ENCODE measurements at places on chromosomes 1 and 21.

- no peak for DNase-seq
Measured at GRCh38 chr1:246114369-246114768, 392.7 kb downstream of the SMYD3 start.

DNA sequence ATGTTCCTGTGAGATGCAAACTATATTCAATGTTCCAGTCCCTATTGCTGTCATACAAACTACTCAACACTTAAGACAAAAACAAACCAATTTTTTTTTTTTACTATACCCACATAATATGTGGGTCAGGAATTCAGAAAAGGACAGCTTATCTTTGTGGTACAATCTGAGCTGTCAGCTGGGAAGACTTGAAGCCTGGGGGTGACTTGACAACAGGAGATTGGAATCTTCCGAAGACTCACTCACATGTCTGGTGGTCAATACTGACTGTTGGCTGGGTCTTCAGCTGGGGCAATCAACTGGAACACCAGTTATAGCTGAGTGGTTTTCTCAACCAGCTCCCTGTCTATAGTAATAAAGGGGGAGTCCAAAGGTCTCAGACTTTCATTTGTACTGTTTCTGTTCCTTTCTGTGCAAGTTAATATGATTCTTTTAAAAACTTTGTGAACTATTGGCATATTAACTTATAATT is 81.7 kb upstream of the ATP1B1 start:
- DNase-seq, result no peak

DNA sequence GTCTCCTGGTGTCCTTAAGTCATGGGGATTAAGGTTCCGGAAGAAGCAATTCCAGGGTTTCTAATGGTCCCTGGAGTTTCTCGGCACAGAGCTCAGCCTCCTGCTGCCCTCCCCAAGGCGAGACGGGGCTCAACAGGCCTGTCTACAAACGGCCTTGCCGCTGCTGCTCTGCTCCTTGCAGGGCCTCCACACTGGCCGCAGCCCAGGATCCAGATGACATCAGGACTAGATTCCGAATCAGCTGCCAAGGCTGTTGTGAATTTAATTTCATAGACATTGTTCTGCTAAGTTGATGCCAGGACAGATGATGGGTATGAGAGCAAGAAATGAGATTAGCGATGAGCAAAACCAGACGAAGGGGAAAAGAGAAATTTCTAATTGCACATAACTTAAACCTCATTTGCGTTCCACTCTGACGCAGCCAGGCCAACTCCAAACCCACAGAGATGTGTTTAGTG is 103.6 kb upstream of the BACE2 start:
- DNase-seq, result no peak

- DNase-seq, result no peak
Measured at GRCh38 chr1:217493290-217493689, 137.6 kb downstream of the GPATCH2 start.

GRCh38 chr1:54849219-54850068 is 37.6 kb downstream of the DHCR24 start:
- DNase-seq, result no peak

DNA sequence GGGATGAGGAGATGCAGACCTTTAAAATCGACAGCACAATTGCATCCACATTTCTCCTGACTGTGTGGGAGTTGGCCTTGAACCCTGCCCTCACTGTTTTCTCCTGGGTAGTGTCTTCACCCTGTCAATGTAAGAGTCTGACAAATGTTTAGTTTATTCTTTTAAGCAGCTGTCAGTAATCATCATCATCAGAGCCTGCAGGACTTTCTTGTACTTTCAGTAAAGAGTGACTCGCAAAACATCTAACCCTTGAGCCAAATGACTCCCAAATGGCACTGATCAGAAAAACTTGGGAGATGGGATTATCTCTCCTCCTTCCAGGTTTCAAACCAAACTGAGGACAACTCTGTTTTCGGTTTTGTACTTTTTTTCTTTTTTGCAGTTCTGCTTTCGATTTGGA is 460.2 kb downstream of the KIF26B start:
- DNase-seq, result no peak

- peak; percentile 61 for DNase-seq
Measured at GRCh38 chr1:35808450-35809113, 766 bp downstream of the AGO4 start.

- DNase-seq, result no peak
Measured at GRCh38 chr1:198499588-198499987, 40.9 kb downstream of the ATP6V1G3 start.

DNA sequence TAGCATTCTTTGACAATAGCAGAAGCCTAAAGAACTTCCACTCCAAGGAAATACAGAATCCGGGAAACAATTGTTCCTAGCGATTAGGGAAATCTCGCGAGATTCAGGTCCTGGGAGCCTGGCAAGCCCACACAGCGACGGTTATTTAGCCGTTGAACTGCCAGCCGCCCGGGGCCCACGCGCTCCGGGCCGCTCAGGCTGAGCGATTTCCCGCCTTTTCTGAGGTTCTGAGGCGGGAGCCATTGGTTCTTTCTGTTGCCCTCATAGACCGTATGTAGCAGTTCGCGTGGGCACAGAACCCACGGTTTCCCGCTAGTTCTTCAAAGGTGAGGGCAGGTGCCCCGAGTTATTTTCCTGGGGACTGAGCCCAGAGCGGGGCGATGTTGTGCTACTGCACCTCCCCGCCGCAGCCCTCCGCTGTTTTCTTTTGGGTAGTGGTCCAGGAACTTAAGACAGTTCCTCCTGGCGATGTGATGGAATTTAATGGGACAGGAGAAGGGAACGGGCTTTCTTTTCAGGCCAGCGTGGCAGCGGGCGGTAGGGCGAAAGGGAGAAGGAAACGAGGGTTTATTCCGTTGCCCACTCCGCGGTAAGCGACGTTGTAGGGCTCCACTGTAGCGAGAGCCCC is at the start of gene SYCP1:
Gene SYCP1 (plus strand): TSS at position 171 of the 628 bp plus-strand sequence. CDS start 602 bp downstream, outside the sequence.
- no peak for DNase-seq

- no peak for DNase-seq
Measured at GRCh38 chr1:232718928-232719927, 86.0 kb upstream of the MAP10 start.

GRCh38 chr1:115753830-115754229 is 14.7 kb downstream of the CASQ2 start:
- DNase-seq, result no peak

DNA sequence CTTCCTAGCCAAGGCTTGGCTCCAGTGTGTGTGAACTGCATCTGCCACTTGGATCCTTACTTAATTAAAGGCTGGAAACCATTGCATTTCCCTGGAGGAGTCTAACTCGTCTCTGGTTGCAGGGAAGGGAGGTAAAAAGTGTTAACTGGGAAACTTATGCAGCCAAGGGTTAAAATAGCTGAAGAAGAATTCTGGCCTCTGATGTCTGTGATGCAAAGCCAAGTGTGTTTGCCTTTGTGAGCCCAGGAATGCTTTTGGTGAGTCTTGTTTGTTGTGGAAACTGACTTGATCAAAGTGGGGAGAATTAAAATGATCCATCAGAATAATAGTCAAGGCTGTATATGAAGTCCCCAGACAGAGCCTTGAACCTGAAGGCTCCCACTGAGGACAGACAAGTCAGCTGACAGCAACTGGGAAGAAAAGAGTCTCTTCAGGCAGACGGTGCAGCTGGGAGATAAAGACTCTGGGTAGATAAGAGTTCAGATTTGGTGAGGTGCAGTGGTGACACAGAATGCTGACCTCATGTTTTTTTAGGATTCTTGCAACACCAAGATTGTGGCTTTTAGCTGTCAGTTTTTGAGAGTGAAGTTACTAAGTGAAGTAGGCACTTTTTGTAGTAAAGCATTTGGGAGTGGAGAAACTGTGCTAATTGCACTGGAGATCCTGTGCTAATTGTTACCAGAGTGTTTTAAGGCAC is 59.5 kb upstream of the WLS start:
- DNase-seq, result no peak

GRCh38 chr21:17725339-17725738 is 93.8 kb downstream of the C21orf91 start:
- DNase-seq, result no peak

GRCh38 chr1:150383631-150384324 is 19.8 kb downstream of the RPRD2 start:
- no peak for DNase-seq

DNA sequence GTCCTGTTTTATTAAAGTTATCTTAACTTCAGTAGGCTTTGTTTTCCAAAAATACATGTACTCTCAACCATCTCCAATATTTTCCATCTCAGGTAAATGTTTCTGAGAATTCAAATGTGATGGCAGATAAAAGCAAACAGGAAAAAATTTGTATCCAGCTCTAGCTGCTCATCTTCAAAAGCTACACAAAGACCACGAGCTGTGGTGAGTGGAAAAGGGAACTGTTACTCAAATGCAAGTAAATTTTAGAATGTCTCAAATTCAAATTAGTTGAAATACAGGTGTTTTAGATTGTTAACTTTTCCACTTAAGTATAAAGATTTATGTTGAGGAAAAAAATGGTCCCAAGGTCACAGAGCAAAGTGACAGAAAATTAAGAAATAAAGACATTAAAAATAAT is 216.0 kb downstream of the SLC45A1 start:
- no peak for DNase-seq

- DNase-seq, result peak; percentile 34
Measured at GRCh38 chr1:28031173-28031572, 57.2 kb downstream of the EYA3 start.

DNA sequence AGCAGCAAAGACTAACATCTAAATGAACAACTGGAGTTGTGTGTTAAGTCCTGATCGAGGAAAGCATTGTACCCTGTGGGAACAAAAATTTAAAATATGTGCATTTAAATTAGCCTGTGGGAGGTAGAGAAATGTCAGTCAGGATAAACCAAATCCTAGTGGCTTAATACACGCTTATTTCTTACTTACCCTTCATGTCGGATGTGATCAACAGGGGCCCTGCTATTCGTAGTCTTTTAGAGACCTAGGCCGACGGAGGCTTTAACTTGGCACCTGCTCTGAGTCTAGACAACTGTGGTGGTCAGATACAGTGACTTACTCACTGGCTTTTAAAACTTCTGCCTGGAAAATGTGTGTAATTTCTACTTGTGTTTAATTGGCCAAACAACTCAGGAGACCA is 10.2 kb downstream of the GSTM3 start:
- DNase-seq, result no peak

DNA sequence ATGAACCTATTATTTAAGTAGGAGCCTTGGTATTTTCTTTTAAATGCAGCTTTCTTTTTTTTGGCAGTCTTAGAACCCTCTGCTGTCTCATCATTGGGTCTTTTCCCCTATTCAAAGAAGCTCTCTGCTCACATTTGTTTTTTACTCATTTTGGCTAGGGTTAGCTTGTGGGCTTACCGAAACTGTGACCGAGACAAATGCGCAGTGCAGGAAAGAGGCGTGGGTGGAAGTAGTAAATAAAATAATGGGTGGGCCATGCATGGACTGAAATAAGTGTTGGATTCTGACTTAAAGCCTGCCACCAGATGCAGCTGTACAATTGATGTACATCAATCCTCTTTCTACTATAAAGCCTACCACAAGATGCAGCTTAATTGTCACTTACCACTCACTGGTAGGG is 14.7 kb downstream of the XPR1 start:
- no peak for DNase-seq

- DNase-seq, result no peak
Measured at GRCh38 chr1:62998845-62999649, 215.1 kb downstream of the ATG4C start.

DNA sequence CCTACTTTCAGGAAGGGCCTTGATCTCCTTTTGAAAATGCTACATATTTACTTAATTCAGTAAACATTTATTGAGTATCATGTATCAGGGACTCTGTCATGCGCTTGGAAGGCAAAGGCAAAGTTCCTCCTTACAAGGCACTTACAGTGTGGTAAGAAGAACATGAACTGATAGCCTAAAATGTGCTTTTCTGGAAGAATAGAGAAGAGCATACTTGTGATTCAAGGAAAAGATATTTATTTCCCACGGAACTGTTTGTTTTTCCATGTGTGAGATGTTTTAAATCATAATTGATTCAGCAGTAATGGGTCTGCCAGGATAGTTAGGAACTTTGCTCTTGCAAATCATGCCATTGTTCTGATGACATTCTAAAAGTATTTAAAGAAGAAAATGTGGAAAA is 110.1 kb upstream of the ZNHIT6 start:
- peak; percentile 53 for DNase-seq

DNA sequence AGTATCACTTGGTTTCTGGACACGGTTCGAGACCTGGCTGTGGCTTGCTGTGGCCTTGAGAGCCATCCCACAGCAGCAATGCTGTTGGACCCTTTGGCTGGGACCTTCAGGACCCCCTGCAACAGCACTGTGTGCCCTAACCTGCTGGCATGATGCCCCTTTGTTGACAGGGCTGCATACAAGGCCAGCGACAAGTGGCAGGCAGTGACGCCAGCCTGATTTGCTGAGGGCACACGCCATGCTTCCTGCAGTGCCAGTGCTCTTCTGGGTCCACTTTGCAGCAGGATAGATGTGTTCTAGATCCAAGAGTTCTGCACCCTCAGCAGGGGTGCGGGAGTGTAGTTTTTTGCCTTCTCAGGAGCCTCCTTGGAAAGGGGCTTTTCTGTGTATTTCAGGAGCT is 32.8 kb downstream of the COQ8A start:
- no peak for DNase-seq

DNA sequence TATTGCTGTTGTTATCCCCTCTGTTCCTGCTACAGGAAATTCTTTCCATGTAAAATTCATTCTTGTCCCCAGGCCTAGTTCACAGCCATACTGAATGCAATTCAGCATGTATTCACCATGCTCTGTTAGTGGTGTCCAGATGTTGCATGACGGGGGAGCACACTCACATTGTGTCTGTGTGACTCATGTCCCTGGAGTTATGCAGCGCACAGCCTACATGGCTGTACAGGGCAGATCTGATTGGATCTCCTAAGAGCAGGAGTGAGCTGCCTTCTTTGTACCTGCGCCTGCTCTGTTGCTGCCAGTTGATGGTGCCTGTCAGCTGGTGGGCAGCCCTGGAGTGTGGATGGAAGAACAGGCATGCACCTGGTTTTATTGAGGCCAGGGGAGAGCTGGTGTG is 17.6 kb downstream of the HTR6 start:
- no peak for DNase-seq

DNA sequence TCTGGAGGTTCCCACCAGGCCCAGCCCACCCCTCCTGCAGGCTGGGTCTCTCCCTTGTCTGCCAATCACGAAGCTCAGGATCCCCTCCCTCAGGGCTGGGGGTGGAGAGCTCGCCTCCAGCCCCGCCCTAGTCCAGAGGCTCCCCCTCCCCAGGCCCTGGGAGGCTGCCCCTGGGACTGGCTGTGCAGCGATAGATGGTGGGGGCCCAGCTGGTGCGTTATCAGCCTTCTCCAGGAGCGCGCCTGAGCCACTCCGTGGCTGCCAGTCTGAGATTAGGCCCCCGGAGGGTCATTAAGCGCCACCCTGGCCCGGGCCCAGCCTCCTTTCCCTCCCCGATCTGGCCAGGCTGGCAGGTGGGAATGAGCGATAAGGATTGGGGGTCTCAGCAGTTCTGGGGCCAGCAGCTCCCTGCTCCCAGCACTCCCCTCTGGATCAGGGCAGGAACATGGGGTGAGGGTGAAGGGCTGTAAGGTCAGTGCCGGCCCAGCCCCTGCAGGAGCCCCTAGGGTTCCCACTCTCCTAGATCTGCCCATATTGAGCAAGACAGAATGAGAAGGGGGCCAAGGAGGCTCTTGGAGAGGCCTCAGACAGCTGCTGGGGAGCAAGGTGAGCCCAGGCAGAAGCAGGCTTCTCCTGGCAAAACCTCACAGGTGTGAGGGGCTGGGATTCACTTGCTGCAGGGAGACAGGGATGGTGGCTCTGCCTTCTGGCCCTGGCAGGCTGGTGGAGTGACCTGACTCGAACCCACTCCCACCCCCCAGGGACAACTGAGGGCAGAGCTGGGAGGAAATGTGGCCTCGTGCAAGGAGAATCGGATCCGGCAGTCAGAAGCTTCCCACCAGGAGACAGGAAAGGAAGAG is 8.5 kb downstream of the PDZK1IP1 start:
- no peak for DNase-seq
